Iris pigment epithelial cell (primary cell): ENCODE measurements at places on chromosomes 16 and 17.

DNA sequence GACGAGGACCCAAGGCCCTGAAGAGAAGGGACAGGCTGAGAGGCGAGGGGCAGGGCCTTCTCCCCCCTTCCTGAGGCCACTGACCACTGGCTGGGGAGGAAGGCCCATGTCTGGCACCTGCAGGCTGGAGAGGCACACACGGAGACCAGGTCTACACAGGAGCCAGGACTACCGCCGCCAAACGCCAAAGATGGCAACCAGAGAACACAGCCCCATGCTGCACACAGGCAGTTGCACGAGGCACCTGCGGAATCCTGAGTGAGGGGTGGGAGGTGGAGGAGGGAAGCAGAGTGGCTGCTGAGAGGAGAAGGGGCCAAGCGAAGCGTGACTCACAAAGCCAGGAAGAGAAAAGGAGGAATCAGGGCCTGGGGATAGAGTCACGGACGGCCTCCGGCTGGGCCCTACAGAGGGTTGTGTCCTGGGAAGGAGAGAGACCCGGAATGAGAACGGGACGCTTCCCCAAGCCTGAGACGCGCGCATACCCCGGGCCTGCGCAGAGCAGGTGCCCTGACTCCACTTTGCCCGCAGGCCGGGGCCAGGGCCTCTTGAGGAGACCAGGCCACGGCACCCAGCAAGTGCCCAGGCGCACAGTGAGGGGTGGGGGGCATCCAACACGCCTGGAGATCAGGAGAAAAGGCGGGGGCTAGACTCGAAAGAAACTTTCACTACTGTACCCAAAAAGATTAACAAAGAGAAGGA lies 28.7 kb upstream of the C16orf95 start:
- no peak for DNase-seq

DNA sequence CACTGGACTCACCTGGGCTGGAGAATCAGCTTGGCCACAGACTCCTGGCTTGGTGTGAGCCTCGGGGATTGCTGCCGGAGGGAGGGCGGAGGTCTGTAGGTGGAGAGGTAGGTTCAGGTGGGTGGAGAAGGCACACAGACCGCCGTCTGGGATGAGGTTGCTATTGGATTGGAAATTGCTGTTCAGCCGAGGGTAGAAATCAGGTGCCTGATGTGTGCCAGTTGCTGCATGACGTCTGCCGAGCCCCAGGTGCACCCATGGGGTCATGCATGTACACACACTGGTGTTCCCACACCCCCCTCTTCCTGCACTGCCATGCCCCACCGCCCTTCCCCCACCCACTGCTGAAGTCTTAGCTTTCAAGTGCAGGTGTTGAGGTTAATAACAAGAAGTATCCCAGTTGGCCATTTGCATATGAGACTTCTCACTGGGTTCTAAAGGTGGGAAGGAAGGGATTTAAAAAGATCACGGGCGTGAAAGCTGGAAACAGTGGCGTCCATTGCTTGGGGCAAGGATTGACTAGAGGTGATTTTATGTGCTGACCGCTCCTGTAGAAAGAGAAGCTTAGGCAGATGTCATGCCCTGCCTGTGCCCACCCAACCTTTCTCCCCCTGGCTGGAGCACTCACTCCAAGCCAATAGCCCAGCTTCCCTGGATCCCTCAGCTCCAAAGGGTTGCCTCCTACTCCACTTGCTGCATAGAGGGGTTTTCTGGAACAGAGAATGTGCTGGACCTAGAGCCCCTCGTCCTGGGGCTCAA lies 193.6 kb downstream of the CCDC182 start:
- no peak for DNase-seq

DNA sequence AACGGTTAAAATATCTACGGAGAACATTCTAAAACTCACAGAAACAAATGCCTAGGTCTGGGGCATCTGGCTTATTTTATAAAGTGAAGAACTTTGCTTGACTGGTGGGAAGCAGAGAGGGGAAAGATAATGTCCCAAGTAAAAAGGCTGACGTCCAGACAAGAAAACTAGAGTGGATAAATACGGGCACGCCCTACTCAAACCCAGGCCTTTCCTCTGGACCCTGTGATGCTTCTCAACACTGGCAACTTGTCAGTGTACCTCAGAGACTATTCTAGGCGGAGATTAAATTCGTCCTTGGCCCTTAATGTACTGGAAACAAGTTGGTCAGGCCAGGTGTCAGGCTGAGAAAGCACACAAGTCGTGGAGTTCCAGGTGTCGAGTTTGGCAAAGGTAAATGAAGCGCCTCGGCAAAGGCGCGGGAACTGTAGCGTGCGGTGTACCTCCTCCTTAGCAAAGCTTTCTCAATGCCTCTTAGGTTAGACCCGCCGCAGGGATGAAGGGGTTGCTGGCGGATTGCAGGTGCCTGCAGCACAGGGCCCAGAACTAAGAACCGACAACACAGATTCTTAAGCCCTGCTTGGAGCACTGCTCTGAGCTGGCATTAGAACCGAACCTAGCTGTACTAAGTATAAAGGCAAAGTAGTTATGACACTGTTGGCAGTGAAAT lies 668 bp upstream of the UNK start:
- no peak for DNase-seq

- DNase-seq, result no peak
Measured at GRCh38 chr16:52407778-52408177, 139.2 kb downstream of the TOX3 start.

DNA sequence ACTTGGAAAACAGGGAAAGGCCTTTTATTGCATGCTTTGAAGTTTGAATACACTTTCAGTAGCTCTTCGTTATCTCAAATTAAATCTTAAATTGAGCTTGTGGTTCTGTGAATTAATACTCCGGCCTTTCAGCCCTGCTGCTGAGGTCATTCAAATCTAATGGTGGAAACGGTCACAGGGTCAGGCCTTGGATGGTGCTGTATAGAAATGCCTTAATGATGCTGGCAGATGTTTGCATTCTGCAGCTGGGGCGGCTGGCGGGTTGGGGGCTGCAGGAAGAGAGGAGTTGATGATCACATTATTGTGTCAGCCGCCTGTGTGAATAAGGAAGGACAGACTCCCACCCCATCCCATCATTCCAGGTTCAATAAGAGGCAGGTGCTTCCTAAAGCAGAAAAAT lies 723.6 kb downstream of the WWOX start:
- DNase-seq, result no peak
